H4 (cell line): ENCODE measurements at places on chromosomes 3 and 15. TPM values are rescaled to one million over a fixed set of nuclear protein-coding genes. Genes with fewer than 3 reads are reported as not detected.
A peak's percentile ranks its signal among the peaks of the same experiment; 100 is the strongest.

DNA sequence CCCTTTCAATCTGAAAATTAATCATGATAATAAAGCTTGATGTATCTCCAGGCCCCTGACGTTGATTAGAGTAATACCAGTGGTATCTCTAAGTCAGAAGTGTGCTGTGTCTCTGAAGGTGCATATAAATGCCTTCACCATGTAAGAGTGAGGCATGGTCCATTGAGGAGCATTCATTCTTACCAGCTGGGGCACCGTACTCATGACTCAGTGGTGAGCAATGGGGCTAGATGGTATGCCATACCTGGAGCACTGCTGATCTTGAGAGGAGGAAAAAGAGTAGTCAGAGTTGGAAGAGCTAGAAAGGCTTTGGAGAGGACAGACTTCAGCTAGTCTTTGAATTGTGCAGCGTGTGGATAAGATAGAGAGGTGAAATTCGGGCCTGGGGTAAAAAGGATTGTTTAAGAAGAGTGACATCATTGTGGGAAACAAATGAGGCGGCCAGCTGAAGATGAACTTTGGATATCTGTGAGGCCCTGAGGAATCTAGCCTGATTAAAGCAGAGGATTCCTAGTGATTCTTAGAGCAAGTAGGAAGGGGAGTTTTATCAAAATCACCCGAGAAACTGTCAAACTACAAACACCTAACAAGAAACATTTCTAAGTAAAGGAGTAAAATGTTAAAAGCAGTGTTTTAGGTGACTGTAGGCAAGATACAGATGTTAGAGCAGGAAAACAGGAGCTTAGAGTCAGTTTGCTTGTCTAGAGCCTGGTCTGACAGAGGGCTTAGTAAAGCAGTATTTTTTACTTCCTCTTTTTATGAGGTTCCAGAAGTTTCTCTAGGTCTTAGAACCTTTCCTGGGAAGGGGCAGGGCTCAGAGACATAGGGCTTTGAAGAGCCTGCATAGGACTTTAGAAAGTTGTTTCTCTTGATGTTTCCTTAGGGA lies 13.6 kb downstream of the TMOD3 start:
- no peak for DNase-seq

DNA sequence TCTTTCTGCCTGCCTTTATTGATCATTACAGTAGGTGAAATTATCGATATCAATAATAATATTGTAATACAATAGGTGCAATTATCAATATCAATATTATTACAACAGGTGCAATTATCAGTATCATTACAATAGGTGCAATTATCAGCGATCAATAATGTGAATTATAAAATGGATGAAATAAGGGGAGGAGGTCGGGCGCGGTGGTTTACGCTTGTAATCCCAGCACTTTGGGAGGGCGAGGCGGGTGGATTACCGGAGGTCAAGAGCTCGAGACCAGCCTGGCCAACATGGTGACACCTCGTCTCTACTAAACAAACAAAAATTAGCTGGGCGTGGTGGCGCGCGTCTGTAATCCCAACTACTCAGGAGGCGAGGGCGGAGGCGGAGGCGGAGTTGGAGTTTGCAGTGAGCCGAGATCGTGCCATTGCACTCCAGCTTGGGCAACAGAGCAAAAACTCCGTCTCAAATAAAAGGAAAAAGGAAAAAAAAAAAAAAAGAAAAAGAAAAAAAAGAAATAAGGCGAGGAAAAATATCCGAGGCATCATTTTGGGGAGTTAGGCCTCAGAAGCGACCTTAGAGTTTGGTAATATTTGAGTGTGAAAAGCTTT lies 611 bp upstream of the BNIP2 start:
- peak; percentile 60 for DNase-seq

GRCh38 chr15:92153620-92154019 lies 240.1 kb upstream of the ST8SIA2 start:
- no peak for DNase-seq

DNA sequence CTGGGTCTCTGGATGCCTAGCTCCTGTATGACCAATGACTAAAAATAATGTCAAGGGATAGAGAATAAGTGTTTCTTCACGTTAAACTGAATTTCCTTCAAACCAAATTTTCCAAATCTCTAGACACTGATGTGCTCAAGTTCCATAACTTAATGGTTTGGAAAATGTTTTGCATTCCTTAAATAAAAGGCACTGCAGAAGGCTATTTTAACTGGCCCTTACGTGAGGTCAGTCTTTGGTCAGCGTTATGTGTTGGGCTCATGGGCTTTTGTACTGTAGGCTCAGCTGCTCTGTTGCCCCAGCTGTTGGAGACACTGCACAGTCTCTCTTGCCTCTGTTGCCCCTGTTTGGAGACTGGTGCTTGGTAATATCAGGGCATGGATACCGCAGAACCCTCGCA lies 188.5 kb downstream of the TPRG1 start:
- DNase-seq: no peak

DNA sequence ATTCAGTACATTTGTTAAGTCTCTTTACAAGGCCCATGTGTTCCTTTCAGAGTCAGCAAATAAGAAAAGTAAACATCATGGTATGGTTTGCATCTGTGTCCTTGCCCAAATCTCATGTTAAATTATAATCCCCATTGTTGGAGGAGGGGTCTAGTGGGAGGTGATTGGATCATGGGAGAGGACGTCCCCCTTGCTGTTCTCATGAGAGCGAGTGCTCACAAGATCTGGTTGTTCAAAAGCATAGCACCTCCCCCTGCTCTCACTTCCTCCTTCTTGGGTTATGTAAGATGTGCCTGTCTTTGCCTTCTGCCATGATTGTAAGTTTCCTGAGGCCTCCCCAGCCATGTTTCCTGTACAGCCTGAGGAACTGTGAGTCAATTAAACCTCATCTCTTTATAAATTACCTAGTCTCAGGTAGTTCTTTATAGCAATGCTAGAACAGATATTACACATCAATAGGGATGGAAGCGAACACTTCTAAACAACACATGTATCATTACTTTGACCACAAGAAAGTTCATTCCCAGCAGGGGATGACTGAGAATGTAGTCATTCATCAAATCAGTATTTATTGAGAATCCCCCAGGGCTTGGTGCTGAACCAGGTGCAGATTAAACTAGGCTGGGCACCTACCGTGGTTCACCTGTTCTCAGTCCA lies 4.1 kb downstream of the EFCAB12 start:
- DNase-seq: no peak

The TUSC7 gene
- not detected in 2 replicates for total RNA-seq

DNA sequence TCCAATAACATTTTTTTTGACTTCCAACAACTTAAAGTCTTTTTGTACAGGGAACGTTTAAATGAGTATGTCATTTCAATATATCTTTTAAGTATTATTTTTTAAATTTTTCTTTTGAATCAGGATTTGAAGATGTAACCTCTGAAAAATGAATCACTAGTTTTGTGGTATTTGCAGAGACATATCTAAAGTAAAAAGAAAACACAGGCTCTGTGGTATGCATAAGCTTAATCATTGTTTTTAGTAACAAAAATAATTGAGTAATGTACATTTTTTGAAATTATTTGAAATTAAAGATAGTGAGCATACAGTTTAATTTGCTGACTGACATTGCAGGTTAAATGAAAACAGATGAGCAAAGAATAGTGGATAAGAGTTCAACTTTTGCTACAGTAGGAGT lies 531.3 kb downstream of the ROBO1 start:
- DNase-seq: no peak

The RETNLB gene
- total RNA-seq: not detected in 2 replicates

GRCh38 chr3:103909395-103909794 lies 1457.3 kb upstream of the ALCAM start:
- DNase-seq: no peak

The ADIPOQ gene
- total RNA-seq: not detected in 2 replicates

The TSC22D2 gene
- total RNA-seq: 5.8 and 7.2 TPM in 2 replicates

GRCh38 chr3:52532517-52532837 lies 1.2 kb downstream of the NT5DC2 start:
- no peak for DNase-seq

The LMOD3 gene
- not detected in 2 replicates for total RNA-seq

The CPA3 gene
- not detected in 2 replicates for total RNA-seq

- peak; percentile 50 for DNase-seq
Measured at GRCh38 chr3:186849374-186849975, 7.0 kb downstream of the ADIPOQ start.

DNA sequence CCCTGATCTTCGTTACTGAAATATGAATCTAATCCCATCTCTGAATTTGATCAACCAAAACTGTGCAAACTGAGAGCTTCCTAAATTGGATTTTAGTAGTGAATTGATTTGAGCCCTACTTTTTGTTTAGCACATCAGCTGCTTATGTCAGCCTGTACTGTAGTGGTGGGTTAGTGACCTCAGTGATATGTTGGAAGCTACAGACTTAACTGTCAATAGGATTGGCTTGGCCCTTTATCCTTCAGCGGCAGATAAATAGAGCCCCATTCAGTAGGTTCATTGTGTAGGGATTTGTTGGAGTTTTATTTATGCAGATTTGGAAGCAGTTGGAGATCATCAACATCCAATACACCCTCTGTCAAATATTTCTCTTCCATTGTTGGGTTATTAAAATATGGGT lies 409.7 kb downstream of the SOX2 start:
- no peak for DNase-seq

The HES1 gene
- total RNA-seq: 19.3 and 22.5 TPM in 2 replicates

The FBXL2 gene
- 3.0 and 3.8 TPM in 2 replicates for total RNA-seq

GRCh38 chr15:49255966-49256759 lies 86.1 kb downstream of the GALK2 start:
- DNase-seq: peak; percentile 76

The APOD gene
- total RNA-seq: 0.12 TPM in 1 of 2 replicates, not detected in the other

- DNase-seq: no peak
Measured at GRCh38 chr3:23762759-23763477, 42.8 kb upstream of the UBE2E1 start.

DNA sequence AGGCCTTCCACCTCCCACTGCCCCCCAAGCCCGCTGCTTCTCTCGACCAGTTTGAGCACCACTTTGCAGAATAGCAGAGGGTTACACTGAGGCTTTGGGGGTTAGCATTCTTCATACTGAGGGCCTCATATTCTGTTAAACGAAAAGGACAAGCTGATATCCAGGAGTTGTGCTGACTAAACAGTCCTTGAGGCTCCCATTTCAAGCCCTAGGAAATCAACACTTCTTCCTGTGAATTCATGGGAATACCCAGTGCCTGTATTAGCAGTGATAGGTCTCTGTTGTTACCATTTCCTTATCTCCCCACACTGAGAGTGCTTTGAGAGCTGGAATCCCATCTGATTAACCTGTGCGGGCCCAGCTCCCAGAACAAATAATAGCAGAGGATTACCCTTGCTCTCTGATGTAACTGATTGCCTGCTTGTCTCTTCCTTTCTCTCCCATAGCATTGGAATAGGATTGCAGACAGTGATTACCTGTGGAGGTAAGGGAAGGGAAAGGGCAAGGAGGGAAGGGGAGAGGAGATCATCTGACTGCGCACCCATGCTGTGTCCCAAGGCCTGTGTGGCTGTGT lies 930 bp downstream of the FBXW12 start:
- DNase-seq: no peak

The NEO1 gene
- total RNA-seq: 40.2 and 47.7 TPM in 2 replicates
